Fibroblast of the conjunctiva (primary cell): ENCODE measurements at places on chromosomes 11 and 22.

DNA sequence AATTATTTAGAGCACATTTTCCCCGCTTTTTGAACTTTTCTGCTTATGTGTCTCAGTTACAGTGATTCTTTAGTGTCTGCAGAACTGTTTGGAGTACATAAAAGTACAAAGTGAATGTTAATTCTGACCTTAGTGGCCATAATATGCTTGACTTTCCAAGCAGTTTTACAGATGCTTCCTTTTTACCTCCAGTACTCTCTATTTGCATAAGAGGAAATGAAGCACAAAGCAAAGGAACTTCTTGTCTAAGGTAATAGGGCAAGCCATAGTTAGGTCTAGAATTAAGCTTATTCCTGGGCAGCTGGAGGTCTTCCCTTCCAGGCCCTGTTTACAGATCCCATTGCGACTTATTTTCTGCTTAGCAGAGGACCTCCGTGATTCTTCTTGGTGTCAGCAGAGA, 3.6 kb downstream of the GTPBP1 start:
- DNase-seq = no peak

- DNase-seq = no peak
Measured at GRCh38 chr11:73028611-73029010, 113.5 kb downstream of the FCHSD2 start.

- peak; percentile 46 for DNase-seq
Measured at GRCh38 chr11:120413480-120413879, 77.3 kb downstream of the ARHGEF12 start.

GRCh38 chr11:102633385-102634026, 8.4 kb upstream of the MMP20 start:
- no peak for DNase-seq

DNA sequence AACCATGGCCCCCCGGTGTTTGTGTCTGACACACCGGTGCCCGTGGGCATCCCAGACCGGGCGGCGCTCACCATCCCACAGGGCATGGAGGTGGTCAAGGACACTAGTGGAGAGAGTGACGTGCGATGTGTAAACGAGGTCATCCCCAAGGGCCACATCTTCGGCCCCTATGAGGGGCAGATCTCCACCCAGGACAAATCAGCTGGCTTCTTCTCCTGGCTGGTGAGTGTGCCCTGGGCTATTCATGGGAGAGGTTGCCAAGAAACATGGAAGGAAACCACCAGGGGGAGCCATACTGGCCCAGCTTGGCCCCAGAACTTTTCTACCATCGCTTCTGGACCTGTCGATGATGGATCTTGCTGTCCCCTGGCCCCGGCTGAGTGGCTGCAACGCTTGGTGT, 36.5 kb downstream of the PRDM11 start:
- DNase-seq = no peak

DNA sequence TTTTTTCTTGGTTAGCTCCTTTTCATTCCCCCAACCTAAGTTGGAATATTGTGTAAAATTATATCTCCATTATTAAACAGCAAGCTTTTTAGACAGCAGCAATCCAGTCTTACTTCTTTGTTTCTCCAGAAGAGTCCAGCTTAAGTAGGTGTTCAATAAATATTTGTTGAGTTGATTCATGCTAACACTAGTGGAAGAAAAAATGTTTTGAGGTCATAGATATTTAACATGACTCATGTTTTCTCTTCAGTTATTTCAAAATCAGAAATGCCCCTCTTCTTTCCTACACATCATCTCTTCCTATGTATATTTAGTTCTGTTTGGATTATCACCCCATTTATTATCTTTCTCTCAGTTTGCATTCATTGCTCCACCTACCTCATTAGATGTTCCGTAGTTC, 20.3 kb downstream of the CCDC83 start:
- DNase-seq = no peak

GRCh38 chr11:848380-848931, 5.8 kb downstream of the TSPAN4 start:
- DNase-seq = no peak

- DNase-seq = no peak
Measured at GRCh38 chr11:44931466-44931865, 19.2 kb downstream of the TP53I11 start.

DNA sequence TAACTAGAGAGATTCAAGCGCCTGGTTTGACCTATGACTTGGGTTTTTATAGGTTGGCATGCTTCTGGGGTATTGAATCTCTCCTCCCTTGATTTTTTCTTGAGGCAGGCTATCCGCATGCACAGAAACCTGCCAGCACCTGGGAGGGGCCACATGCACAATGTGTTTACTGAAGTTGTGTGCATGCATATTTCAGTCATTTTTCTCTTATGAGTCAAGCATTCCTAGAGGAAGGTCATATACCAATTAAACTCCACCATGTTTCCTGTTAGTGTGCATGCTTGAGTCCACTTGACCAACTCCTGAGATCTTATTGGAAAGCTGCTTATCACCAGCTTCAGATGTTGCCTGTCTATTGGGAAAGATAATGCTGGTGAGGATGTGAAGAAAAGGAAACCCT, 1718.4 kb downstream of the LRRC4C start:
- no peak for DNase-seq

- DNase-seq = no peak
Measured at GRCh38 chr22:26548984-26549383, 36.7 kb upstream of the TFIP11 start.

GRCh38 chr11:79314906-79315689, 125.7 kb downstream of the TENM4 start:
- no peak for DNase-seq

DNA sequence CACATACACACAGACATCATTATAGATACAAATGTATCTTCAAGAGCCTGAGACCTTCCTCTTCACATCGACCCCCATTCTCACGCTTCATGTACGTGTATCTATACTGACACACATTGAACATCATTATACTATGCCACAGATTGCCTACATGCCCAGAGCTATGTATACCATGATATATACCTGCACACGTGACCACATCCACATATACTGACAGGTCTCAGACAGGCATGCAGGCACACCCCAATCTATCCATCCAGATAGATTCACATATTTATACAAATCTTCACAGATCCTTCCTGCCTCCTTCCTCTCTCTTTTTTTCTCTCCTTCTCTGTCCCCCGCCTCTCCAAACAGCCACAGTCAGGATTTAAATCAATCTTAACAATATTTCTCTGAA, 140.1 kb downstream of the CEP164 start:
- no peak for DNase-seq

DNA sequence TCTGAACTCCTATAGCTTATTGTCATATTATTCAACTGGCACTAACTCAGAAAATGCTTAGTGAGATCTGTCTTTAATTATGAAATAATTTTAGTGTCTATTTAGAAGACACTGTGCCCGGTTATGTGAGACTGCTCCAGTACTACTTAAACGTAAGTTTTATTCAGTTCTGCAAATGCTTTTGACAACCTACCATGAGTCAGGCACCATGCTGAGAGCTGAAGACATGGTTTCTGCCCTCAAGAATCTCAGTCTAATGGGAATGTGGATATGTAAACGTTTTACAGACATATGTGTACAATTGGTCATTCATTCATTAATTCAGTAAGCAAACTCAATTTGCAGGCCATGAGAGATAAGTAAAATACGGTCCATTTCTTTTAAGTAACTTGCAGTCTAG, 40.0 kb downstream of the DCUN1D5 start:
- no peak for DNase-seq

- no peak for DNase-seq
Measured at GRCh38 chr11:70703141-70704064, 305.1 kb downstream of the CTTN start.

DNA sequence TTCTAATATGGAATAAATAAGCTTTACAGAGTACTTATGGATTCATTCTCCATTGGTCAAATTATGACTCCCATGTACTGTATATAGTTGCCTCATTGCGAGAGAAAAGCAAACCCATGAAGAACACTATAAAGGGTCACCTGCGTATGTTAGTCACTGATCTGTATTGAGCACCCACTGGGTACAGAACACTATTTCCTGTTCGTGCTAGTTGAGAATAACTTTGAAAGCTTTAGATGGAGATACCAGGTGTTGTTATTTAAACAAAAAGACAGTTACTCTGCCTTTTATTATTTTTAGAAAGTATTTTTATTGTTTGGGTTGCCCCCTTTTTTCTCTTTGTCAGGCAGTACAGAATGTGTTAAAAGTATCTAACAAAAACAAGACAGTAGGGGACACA, 79.9 kb downstream of the DEUP1 start:
- no peak for DNase-seq

- DNase-seq = no peak
Measured at GRCh38 chr11:282171-282570, 4.0 kb downstream of the NLRP6 start.

- no peak for DNase-seq
Measured at GRCh38 chr11:58006940-58007339, 16.7 kb upstream of the OR9Q1 start.
